ENCODE measurements at places on chromosomes 6 and 20.

GRCh38 chr20:11084508-11084907 lies 410.7 kb upstream of the JAG1 start:
- no peak for DNase-seq

- DNase-seq: no peak
Measured at GRCh38 chr20:57088436-57088835, 178.0 kb downstream of the BMP7 start.

DNA sequence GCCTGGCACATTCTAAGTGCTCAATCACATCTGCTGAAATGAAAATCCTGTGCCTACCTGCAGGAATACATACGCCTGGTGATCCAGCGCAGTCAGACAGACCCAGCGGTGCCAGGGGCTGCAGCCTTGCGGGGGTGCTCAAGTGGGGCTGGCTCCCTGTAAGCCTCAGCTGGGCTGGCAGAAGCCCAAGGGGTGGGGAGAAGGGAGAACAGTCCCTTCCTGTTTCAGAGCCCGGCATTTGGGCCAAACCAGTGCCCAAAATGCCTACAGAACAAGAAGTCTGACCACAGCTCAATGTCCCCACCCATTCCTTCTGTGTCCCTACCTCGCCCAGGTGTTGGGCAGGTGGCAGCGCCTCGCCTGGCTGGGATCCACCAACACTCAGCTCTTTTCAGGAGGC lies 22.6 kb downstream of the KCNK15 start:
- DNase-seq: no peak

GRCh38 chr20:52446421-52447224 lies 255.0 kb upstream of the ZFP64 start:
- no peak for DNase-seq

DNA sequence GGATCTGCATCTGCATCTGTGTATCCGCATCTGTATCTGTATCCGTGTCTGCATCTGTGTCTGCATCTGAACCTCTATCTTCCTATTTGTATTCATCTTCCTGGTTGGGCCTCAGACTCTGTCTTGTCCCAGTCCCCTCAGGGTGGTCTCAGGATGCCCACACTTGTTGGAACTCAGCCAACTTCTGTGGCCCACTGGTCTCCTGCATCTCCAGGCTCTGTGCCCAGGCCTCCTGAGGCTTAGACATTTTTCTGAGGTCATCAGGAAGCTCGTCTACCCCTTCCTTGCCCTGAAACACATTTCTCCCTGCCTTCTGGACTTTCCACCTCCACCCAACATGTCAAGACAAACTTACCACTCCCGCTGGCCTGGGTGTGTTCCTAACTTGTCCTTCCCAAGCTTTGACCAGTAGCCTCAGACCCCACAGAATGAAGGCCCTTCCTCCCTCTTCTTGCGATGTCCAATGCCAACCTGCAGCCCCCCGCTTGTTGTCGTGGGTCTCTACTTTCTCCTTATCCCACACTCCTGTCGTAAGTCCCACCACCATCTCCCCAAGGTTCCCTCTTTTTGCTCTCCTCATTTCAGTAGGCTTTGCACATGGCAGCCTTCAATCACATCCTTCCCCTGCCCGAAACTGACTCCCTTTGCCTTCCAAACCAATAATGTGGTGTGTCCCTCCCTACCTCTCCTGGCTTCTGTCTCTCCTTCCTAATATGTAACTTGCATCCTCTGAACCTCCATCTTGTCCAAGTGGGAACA lies 176.5 kb downstream of the DLL1 start:
- no peak for DNase-seq

DNA sequence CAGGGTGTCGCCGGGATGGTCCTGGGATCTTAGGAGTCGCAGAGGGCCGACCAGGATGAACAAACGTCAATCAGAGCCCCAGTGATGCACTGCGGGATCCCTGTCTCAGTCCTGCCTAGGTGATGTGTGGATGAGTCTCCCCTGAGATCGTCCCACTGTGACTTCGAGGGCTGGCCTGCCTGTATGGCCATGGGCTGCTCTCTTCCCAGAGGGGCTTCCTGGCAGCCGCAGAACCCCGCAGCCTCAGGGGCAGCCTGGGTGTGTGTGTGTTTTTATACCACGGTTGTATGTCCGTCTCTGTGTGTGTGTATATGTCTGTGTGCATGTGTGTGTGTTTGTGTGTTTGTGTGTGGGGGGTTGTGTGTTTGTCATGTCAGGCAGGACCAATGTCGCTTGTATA lies 111.6 kb downstream of the MYLK4 start:
- DNase-seq: no peak

DNA sequence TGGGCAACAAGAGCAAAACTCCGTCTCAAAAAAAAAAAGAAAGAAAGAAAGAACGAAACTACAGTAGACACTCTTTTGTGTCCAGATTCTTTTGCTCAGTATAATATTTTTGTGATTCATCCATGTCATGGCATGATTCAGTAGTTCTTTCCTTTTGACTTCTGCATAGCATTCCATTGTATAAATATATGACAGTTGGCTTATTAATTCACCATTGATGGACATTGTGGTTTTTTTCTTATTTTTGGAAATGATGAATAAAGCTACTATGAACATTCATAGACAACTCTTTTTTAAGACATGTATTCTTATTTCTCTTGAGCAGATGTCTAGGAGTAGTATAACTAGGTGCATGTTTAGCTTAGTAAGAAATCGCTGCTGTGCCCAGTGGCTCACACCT lies 10.3 kb upstream of the IER3 start:
- DNase-seq: no peak

GRCh38 chr6:30601436-30601814 lies 15.6 kb downstream of the PPP1R10 start:
- DNase-seq: no peak

DNA sequence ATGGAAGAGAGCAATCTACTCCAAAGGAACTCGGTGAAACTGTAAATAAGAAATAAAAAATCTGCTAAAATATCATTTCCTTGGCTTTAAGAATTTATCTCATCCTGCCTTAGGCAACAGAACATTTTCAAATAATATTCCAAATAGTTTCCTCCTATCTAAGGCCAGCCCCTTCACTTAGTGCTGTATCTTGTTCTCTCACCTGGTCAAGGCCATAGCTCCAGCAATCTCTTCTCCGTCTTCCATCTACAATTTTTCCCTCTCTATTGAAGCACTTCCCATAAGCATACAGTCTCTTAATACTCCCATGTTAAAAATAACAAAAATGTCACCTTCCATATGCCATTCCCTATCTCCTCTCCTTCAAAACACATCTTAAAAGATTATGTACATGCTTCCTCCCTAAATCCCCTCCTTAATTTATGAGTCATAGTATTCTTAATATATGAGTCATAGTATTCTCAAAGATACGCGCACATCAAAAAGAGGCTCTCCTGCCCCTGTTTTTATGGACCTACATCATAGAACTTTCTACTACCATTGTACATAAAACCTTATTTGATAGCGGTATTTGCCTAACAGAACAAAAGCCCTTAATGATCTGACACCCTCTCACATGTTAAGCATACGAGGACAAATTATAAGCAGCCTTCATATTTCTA lies 146.9 kb downstream of the PDE10A start:
- no peak for DNase-seq

- DNase-seq: no peak
Measured at GRCh38 chr6:170137176-170137891, 153.5 kb downstream of the DLL1 start.

- DNase-seq: no peak
Measured at GRCh38 chr6:125173341-125174095, 19.9 kb downstream of the TPD52L1 start.

GRCh38 chr6:113403966-113404595 lies 453.1 kb upstream of the MARCKS start:
- no peak for DNase-seq

GRCh38 chr20:34129518-34130162 lies 17.6 kb upstream of the EIF2S2 start:
- peak; percentile 75 for DNase-seq

DNA sequence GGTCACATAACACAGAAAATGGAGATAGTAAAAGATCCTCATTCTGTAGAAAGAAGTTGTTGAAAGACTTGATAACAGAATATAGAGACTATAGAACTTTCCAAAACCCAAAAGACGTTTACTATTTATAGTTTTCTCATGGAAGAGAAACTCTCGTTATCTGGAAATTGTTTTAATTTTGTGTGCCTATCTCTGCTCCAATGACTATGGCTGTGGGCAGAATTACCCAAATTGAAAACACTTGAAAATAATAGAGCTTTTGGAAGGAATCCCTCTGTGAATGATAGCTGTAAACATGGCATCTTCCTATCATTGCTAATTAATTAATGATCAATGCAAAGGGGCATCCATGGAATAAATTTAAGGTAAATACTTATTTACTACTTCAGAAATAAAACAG lies at the start of gene DEFB114:
DEFB114 (minus strand) TSS at position 101 of the 400 bp plus-strand sequence; CDS start at position 42, 59 bp downstream.
- no peak for DNase-seq

DNA sequence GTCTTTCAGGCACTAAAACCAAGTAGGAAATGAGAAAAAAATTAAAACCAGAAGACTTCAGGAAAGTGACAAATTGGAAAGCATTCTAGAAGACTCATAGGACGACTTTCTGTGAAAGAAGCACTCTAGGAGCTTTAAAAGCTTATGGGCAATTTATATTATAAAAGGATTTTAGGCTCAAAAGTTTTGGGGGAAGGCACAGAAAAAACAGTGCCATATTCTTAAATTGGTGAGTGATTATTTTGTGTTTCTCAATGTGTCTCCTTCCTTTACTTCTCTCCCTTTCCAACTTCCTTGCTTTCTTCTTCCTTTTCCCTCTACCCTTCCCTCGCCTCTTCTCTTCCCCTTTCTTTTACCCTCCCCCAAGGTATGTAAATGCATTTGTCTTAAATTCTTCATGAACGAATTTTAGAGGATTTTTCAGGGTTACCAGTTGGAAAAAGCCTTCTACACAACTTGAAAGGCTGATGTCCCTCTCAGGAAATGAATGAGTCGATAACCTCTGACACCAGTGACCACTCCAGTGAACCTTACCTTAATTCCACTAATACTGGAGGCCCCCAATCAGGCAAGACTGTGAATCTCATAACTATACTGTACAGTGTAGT lies 2.6 kb upstream of the LIN28B start:
- DNase-seq: no peak

Data from neuronal stem cell (in vitro differentiated cells).